ENCODE measurements at places on chromosomes 16 and 17.

DNA sequence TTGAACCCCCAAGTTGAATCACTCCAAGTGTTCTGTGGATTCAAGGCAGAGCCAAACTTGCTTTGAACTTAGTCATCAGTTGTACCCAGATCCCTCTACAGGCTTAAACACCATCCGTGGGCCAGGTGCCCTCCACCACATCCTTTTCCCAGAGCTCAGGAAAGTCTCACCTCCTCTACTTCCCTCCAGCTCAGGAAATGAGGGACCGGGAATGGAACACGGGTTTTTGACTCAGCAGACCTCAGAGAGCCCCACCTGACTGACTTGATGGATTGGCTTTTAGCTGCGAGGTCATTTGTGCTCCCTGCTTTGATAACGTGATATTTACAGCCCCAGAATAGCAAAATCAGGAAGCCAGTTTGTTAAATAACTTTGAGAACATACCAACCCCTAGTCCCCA is 20.1 kb downstream of the GID4 start:
- no peak for DNase-seq

- DNase-seq, result peak; percentile 52
These were observed 48.0 kb downstream of the ABCC6 start for GRCh38 chr16:16175296-16175695.

DNA sequence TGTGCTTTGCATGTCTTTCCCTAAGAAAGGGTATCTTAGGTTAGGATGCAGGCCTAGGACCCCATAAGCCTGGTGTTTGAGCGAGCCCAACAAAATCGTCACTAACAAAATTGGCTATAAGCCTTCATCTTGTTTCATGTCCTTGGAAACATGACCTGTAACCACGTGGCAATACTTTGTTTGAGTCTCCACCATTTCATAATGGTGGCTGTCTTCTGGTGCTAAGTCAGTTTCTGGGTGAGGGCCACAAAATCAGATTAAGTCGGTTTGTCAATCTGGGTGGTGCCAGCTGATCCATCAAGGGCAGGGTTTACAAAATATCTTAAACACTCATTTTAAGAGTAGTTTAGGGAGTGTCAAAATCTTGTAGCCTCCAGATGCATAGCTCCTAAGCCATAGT is 33.0 kb downstream of the C16orf54 start:
- no peak for DNase-seq

DNA sequence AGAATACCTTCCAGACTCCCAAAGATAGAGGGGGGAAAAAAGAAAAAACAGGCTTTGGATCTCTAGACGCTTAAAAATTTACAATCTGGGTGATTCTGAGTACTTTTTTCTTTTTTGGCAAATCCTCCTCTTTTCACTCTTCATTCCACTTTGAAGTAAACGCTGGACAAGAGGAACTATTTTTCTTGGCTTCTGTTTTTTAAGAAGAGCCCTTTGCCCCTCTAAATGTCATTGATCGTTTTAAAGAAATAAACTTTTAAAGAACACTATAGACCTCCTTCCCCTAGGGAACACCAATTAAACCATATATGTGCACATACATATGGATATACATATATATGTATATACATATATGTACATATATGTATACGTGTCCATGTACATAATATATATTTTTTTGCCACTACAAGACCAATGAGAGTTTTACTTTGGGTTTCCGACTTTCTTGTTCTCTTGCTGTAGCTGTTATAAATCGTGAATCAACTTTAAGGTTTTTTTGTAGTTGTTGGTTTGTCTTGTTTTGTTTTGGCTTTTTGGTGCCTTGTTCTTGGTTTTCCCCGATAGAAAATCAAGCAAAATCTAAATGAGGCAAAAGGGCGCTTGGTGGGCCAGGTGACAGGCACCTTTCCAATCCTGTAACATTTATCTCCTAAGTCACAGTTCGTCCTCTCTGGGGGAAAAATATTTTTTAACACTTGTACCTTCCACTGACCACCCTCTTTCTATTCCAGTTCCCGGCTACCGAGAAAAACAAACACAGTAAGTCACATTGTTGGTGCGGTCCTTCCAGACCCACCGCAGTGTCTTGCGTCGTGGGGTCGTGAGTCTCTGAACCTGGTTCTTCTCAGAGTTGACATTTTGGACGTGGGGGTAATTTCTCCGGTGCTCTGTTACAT is 4.4 kb downstream of the FOXF1 start:
- DNase-seq, result no peak
